ENCODE measurements at places on chromosomes 16 and 17.

GRCh38 chr16:5058476-5058875, 7.3 kb downstream of the C16orf89 start:
- DNase-seq: no peak

DNA sequence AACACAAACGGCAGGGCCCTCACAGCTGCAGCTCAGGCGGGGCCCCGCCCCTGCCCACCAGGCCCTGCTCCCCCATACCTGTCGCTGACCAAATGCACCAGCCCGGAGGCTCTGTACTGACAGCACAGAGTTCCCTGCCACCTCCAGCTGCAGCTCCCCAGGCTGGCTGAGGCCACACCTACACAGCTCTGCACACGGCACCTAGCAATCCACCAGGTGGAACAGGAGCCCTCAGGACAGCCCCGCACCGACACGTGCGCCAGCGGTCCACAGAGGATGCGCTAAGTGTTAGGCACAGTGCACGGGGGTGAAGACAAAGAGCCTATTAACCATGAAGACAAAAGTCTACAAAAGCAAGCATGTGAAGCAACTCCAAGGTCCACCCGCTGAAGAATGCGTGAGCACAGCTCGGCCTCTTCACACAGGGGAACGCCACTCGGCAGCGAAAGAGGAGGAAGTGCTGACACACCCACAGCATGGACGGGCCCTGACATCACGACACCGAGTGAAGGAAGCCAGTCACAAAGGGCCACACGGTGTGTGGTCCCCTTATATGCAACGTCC, 5.4 kb downstream of the ZCCHC14 start:
- no peak for DNase-seq

- DNase-seq: no peak
Measured at GRCh38 chr16:1095450-1096168, 435 bp downstream of the C1QTNF8 start.

DNA sequence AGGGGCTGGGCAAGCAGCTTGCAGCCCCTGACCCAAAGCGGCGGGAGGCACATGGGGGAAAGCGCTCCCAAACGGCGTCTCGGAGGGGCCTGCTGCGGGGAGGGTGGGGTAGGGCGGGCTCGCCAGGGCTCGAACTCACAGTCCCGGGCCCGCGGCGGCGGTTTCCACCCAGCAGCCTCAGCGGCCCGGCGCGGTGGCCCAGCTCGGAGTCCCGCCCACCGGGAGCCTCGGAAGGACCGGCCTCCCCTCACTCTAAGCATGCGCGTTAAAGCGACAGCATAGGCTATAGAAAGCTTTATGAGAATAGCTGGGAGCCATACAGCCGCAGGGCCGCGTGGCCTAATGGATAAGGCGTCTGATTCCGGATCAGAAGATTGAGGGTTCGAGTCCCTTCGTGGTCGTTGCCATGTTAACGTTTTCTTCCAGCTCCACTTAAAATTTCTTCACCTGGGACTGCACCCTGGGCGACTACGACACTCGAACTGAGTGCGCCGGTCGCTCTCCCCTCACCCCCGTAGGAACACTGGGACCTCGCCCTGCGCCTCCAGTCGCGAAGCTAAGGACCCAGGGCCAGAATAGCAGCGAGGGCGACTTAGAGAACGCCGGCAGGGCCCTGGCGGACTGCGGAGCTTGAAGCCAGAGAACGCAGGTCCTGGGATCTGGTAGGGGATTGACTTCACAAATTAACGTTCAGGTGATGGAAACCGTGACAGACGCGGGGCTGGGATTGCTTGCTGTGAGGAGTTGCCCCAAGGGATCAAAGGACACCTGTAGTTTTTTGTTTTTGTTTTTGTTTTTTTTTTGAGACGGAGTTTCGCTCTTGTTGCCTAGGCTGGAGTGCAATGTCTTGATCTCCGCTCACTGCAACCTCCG, 15.8 kb downstream of the ZNF213 start:
- DNase-seq: peak; percentile 100

DNA sequence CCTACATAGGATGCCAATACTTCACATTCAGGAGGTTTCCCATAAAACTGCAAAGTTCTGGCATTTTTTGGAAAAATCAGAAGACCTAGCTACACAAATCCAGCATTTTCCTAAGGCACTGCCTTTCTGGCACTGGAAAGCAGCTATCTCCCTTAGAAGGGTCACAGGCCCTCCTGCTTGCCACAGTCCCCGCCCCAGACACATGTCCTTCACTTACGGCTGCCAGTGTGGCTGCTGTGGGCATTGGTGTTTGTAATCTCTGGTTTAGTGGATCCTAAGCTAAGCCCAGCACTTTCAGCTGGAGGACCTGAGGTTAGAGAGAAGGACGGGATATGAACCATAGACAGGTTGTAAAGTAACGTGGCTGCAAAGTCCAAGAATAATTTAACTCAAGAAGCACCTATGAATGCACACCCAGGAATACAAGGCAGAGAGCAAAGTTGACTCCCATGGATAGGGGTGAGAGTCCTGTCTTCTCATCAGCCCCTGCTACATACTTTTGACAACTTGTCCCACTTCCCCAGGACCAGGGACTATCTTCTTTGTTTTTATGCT, 100.0 kb downstream of the XYLT1 start:
- DNase-seq: no peak

GRCh38 chr16:1325673-1326371, 7.6 kb upstream of the BAIAP3 start:
- no peak for DNase-seq

GRCh38 chr17:80596760-80597608, 52.3 kb downstream of the RPTOR start:
- DNase-seq: no peak

Data from central memory CD8-positive, alpha-beta T cell (primary cell).